Mesothelial cell of epicardium (in vitro differentiated cells): ENCODE measurements at places on chromosomes 7 and 10.
A peak's percentile ranks its signal among the peaks of the same experiment; 100 is the strongest.

GRCh38 chr7:130942211-130942964, 208.4 kb upstream of the KLF14 start:
- H3K4me1 ChIP-seq = peaks cover 17% of the 10 kb centered on the region
- H3K27me3 ChIP-seq = no peaks in the 10 kb centered on the region
- H3K4me3 ChIP-seq = no peak overlapping the region
- no peaks in the 10 kb centered on the region for H3K36me3 ChIP-seq
- H3K27ac ChIP-seq = no peak overlapping the region

GRCh38 chr10:125462845-125463244, 220.1 kb downstream of the TEX36 start:
- no peaks in the 10 kb centered on the region for H3K36me3 ChIP-seq
- H3K4me1 ChIP-seq = peaks cover 16% of the 10 kb centered on the region
- no peak overlapping the region for H3K27ac ChIP-seq
- no peak for DNase-seq
- no peak overlapping the region for H3K4me3 ChIP-seq

DNA sequence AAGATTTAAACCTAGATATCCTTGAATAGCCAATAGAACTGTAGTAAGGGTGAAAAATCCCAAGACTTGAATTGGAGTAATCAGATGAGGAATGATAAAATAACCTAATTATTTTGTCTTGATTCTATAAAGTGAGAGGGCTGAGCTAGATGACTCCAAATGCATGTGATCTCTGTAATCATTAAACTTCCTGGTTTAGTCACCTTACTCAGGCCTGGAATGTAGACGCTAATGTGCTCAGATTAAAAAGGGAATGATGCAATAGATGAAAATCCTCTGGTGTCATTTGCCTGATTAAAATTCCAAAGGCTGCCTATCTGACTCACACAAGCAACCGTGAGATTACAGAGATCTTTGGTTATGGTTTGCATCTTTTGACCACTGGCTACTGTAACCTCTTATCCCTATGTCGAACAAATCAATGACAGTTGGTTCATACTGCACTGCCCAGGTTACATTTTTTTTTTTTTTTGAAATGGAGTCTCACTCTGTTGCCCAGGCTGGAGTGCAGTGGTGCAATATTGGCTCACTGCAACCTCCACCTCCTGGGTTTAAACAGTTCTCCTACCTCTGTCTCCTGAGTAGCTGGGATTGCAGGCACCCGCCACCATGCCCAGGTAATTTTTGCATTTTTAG, 2.9 kb upstream of the HKDC1 start:
- no peak overlapping the region for H3K27ac ChIP-seq
- DNase-seq = no peak
- no peaks in the 10 kb centered on the region for H3K36me3 ChIP-seq
- no peak overlapping the region for H3K4me3 ChIP-seq
- H3K27me3 ChIP-seq = no peaks in the 10 kb centered on the region

- peak overlapping the region; percentile 34 for H3K27ac ChIP-seq
- H3K36me3 ChIP-seq = peaks cover 2% of the 10 kb centered on the region
- H3K27me3 ChIP-seq = no peaks in the 10 kb centered on the region
- no peak overlapping the region for H3K4me3 ChIP-seq
- peaks cover 36% of the 10 kb centered on the region for H3K4me1 ChIP-seq
Observed at GRCh38 chr10:28737096-28737495, 59.8 kb downstream of the BAMBI start.

GRCh38 chr7:45158471-45158870, 880 bp downstream of the RAMP3 start:
- no peaks in the 10 kb centered on the region for H3K4me1 ChIP-seq
- no peaks in the 10 kb centered on the region for H3K36me3 ChIP-seq
- H3K27me3 ChIP-seq = peaks cover 80% of the 10 kb centered on the region
- no peak overlapping the region for H3K4me3 ChIP-seq
- H3K27ac ChIP-seq = no peak overlapping the region

GRCh38 chr10:118914629-118915028, 114.9 kb upstream of the NANOS1 start:
- no peak overlapping the region for H3K27ac ChIP-seq
- H3K4me1 ChIP-seq = peaks cover 12% of the 10 kb centered on the region
- DNase-seq = no peak
- no peaks in the 10 kb centered on the region for H3K36me3 ChIP-seq
- H3K4me3 ChIP-seq = no peak overlapping the region

DNA sequence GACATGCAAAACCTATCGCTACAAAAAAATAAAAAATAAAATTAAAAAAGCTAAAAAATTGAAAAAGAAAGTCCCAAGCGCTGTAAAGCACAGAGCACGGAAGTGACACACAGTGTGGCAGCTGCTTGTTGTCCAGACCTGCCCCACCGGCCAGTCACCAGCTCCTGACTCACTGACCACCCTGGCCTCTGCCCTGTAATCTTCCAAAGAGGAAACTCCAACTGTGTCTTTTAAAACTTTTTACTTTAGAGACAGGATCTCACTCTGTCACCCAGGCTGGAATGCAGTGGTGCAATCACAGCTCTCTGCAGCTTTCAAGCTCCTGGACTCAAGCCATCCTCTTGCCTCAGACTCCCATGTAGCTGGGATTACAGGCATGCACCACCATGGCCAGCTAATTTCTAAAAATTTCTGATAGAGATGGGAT, 23.6 kb downstream of the GNA12 start:
- H3K27me3 ChIP-seq = no peaks in the 10 kb centered on the region
- H3K36me3 ChIP-seq = no peaks in the 10 kb centered on the region
- H3K27ac ChIP-seq = peak overlapping the region; percentile 60
- H3K4me3 ChIP-seq = no peak overlapping the region
- peaks cover 44% of the 10 kb centered on the region for H3K4me1 ChIP-seq
- DNase-seq = no peak

DNA sequence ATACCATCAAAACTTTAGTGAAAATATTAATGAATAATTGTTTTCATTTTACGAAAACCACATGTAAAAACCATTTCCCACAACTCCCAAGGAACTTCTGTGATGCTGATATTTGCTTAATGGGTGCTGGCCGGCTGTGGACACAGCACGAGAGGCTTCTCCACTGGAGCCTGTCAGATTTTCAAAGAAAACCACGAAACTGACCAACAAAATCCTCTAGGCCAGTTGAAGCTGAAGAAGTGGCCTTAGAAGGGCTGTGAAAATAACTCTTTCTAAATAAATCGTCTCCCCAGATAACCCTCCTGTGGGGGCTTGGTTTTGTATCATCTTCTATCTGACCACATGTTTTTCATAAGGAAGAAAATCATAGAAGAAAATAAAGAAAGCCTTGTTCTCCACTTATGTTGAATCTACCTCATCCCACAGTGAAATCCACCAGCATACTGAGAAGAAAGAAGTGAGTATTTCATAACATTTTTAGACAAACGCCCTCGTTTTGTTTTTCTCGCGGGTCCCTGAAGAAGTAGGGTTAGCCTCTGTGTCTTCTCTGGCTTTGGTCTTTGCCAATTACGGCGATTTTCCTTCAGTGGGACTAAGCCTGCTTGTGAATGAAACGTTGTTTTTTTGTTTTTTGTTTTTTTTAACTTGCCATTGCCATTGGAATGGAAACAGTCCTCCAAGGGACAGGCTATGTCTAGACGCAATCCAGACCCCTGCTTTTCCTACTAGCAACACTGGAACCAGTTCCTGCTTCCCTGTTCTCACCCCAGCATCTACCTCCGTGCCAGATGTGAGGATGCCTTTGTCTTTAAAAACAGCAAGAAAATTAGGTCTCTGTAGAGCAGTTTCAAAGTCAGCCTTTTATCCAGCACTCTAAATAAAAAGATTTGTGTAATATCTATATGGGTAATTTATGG, 123.9 kb downstream of the ADAM12 start:
- no peaks in the 10 kb centered on the region for H3K27me3 ChIP-seq
- peaks cover 4% of the 10 kb centered on the region for H3K36me3 ChIP-seq
- no peak for DNase-seq
- H3K4me3 ChIP-seq = no peak overlapping the region

DNA sequence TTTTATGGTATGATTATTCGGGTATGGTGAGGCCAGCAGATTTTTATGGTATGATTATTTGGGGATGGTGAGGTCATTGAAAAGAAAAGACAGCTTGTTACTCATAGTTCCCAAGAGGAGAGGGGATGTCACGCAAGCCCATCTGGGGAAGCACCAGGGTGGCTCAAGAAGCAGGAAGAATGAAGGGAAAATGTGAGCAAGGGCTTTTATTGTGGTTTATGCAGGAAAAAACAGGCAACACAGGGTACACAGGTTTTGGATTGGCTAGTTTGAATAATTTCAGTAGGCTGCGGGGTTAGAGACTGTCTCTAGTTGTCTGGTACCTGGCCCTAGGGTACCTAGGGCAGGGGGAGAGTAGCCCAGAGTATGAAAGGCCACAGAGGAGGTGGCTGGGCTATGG, 26.8 kb upstream of the DGKI start:
- no peaks in the 10 kb centered on the region for H3K27me3 ChIP-seq
- peaks cover 34% of the 10 kb centered on the region for H3K36me3 ChIP-seq
- peaks cover 14% of the 10 kb centered on the region for H3K4me1 ChIP-seq
- DNase-seq = no peak
- no peak overlapping the region for H3K27ac ChIP-seq

DNA sequence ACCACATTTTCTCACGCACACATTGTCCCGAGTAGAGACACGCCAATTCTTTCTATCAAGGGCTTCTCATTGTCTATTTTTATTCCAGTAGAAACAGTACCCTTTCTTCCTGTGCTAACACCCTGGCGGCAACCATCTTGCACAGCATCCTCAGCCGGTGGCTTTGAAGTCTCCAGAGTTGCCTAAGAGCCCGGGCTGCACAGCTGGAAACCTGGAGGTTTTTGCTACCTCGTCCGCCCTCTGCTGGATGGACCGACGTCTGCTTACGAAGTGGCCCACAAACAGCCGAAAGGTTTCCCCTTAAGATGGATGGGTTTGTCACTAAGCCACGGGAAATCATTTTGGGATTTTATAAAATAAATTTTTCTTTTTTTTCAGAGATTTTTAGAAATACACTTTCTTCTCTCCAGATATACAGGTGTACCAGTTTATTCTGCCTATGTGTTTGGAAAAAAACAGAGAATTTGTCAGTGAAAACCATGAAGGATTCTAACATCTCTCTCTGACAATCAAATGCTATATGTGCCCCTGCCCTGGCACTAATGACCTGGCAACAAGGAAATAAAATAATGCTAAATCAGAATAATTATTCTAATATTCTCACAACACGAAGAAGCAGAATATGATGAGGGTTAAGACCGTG, 81.8 kb upstream of the FAM204A start:
- no peaks in the 10 kb centered on the region for H3K4me1 ChIP-seq
- no peaks in the 10 kb centered on the region for H3K36me3 ChIP-seq
- no peak overlapping the region for H3K4me3 ChIP-seq
- H3K27me3 ChIP-seq = peaks cover 57% of the 10 kb centered on the region
- H3K27ac ChIP-seq = no peak overlapping the region
- peak; percentile 66 for DNase-seq

DNA sequence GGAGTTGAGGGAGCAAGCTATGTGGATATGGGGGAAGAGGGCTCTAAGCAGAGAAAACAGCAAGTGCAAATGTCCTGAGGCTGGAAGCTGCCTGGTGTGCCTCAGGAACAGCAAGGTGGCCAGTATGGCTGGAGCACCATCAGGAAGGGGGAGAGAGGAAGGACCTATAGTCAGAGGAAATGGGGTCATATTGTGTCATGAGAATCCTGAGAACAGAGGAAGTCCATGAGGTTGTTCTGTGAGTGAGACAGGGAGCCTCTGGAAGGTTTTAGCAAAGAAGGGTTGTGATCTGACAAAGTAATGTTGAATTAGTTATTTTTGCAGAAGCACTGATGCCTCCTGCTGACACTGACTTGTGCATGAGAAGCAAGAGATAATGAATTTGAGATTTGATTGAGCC, 204.3 kb downstream of the PTEN start:
- H3K36me3 ChIP-seq = no peaks in the 10 kb centered on the region
- no peaks in the 10 kb centered on the region for H3K27me3 ChIP-seq
- H3K4me1 ChIP-seq = peaks cover 10% of the 10 kb centered on the region
- H3K4me3 ChIP-seq = no peak overlapping the region

DNA sequence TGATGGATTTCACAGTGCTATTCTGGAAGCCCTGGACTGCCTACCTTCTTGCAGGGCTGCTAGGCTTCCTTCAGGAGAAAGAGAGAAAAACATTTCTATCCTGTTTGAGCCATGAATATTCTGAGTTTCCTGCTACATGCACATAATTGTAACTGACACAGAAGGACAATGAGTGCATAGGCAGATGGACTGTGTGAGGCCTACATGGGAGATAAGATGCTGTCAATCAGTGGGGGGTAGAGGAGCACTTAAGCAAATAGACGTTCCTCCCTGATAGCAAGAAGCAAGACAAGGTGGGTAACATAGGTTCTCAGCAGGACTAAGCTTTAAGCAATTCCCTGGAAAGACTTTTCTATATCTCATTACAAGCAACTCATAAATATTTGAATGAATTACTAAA, 11.6 kb downstream of the ALDH18A1 start:
- DNase-seq = no peak
- no peaks in the 10 kb centered on the region for H3K4me1 ChIP-seq
- H3K27ac ChIP-seq = no peak overlapping the region
- H3K4me3 ChIP-seq = no peak overlapping the region

GRCh38 chr7:159030490-159031134, 114.1 kb downstream of the VIPR2 start:
- peaks cover 44% of the 10 kb centered on the region for H3K4me1 ChIP-seq
- DNase-seq = no peak
- H3K27me3 ChIP-seq = peaks cover 7% of the 10 kb centered on the region
- no peaks in the 10 kb centered on the region for H3K36me3 ChIP-seq
- peak overlapping the region; percentile 6 for H3K27ac ChIP-seq

DNA sequence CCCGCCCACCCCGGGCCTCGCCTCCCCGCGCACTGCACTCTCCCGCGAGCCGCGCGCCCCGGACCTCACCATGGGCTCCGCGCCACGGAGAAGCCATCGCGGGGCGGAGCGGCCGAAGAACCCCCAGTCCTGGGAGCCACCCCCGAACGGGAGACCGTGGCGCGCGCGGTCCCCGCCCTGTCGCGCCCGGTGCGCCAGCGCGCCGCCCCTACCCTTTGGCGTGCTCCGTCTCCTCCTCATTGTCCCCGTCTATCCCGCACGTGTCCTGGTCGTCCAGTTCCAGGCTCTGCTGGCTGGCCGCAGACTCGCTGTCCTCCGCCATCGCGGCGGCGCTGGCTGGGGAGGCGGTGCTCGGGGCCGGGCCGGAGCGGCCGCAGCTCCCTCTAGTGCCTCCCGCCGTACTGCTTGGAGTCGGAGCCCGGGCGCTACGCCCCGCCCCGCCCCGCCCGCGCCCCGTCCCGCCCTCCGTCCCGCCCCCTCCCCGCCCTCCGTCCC, at the start of gene NMT2:
NMT2 (minus strand) TSS at position 403 of the 495 bp plus-strand sequence; CDS start at position 322, 81 bp downstream.
- H3K27me3 ChIP-seq = no peaks in the 10 kb centered on the region
- peak within 1 kb of the TSS; percentile 93 for H3K27ac ChIP-seq
- peak within 1 kb of the TSS; percentile 91 for H3K4me3 ChIP-seq

DNA sequence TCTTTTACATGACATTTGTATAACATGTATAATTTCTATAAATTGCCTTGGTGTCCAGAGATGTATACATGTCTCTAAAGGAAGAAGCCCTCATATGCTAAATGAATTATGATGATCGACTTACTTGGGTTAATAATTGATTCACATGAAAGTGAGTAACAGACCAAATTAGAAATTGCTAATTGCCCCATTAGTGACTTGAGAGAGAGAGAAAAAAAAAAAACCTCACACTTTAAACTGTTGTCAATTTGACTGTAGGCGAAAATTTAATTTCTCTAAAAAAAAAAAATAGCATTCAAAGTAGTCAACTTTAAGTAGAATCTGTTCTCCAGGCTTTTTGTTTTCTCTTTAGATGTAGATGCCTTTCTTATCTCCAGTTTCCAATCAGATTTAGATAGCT, 383.3 kb downstream of the SH2D4B start:
- no peak overlapping the region for H3K4me3 ChIP-seq
- no peaks in the 10 kb centered on the region for H3K27me3 ChIP-seq
- peaks cover 6% of the 10 kb centered on the region for H3K4me1 ChIP-seq
- no peak for DNase-seq

GRCh38 chr10:114432566-114433093, 28.3 kb upstream of the AFAP1L2 start:
- peaks cover 37% of the 10 kb centered on the region for H3K36me3 ChIP-seq
- no peak overlapping the region for H3K4me3 ChIP-seq
- H3K27ac ChIP-seq = no peak overlapping the region
- no peak for DNase-seq
- H3K27me3 ChIP-seq = no peaks in the 10 kb centered on the region
- H3K4me1 ChIP-seq = peaks cover 13% of the 10 kb centered on the region
